ENCODE measurements at places on chromosomes 6 and 20.

DNA sequence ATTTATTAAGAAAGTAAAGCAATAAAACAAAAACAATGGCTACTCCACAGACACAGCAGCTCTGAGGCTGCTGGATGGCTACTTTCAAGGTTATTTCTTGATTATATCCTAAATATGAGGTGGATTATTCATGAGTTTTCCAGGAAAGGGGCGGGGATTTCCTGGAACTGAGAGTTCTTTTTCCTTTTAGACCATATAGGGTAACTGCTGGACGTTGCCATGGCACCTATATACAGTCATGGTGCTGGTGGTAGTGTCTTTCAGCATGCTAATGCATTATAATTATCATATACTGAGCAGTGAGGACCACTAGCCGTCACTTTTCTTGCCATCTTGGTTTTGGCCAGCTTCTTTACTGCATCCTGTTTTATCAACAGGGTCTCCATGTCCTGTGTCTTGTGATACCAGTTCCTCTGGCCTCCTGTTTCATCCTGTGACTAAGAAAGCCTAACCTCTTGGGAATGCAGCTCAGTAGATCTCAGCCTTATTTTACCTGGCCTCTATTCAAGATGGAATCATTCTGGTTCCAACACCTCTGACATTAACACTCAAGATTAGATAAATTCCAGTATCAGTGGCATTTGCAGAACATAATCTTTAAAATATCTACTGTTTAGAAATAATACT is 32.3 kb upstream of the TRDN start:
- no peak for DNase-seq

- DNase-seq = no peak
Measured at GRCh38 chr6:71298459-71298858, 9.8 kb downstream of the OGFRL1 start.

DNA sequence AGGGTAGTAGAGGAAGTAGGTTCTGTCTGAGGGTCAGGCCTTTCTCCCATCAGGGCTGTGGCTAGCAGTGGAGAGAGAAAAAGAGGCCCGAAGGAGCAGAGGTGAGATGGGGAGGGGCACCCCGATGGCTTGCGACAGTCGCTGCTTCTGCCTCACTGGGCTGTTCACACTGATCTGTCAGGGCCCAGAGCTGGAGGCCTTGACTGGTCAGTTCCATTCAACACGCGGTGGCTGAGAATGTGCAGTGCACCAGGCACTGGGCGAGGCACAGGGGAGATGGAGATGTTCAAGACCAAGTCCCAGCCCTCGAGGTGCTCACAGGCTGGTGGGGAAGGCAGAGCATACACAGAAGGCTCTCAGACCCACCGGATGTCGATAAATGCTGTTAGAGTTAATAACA is 21.4 kb downstream of the SLC12A5 start:
- DNase-seq = no peak

- DNase-seq = no peak
Measured at GRCh38 chr6:42610416-42610815, 46.6 kb downstream of the UBR2 start.

DNA sequence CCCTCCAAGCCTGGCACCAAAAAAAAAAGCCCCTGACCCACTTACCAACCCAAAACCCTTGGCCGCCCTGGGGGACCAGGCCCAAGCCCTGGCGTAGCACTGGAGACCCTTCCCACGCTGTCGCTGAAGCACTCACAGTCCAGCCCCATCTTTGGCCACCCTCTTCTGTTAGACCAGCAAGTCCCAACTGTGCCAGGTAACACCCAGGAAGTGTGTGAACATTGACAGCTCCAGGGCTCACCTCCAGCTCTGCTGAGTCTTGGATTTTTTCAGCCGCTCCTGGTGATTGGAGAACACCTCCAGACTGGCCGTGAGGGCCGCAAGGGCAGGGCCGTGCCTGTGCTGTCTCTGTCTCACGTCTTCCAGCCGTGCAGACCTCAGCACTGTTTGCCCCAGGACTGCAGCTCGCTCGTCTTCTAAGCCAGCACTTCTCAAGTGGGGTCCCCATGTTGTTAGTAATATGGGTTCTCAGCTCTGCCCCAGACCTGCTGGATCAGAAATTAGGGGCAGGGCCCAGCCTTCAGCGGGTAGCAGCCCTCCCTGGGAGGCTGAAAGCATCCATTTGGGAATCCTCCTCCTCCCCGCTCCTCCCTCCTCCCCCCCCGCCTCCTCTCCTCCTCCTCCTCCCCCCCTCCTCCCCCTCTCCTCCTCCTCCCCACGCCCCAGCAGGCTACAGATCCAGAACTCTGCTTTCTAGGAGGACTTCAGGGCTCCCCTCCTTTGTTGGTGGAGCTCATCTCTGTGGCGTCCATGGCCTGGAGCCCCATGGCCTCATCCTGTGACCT is 18.1 kb downstream of the NPEPL1 start:
- DNase-seq = no peak

Measured in NCI-H2081 treated with DMSO at 0.1 percent for 48 hours (cell line).